ENCODE measurements at places on chromosomes 6 and 20. TPM values are rescaled to one million over a fixed set of nuclear protein-coding genes. Genes with fewer than 3 reads are reported as not detected.

DNA sequence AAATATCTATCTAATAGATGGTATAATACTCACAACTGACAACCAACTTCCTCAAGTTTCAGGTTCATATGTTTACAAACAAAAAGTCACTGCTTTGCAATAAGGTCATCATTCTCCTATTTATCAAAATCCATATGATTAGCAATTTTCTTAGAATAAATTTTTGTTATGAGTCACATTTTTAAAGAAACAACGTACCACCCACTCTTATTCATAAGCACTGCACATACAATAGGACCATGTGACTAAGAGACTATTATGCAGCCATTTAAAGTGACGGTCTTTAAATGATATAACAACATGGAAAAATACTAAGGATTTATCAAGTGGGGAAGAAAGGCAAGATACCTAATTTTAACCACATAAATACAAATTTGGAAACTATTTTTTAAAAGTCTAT, 40.0 kb downstream of the REPS1 start:
- DNase-seq, result no peak

Gene BHLHE23
- not detected for total RNA-seq

DNA sequence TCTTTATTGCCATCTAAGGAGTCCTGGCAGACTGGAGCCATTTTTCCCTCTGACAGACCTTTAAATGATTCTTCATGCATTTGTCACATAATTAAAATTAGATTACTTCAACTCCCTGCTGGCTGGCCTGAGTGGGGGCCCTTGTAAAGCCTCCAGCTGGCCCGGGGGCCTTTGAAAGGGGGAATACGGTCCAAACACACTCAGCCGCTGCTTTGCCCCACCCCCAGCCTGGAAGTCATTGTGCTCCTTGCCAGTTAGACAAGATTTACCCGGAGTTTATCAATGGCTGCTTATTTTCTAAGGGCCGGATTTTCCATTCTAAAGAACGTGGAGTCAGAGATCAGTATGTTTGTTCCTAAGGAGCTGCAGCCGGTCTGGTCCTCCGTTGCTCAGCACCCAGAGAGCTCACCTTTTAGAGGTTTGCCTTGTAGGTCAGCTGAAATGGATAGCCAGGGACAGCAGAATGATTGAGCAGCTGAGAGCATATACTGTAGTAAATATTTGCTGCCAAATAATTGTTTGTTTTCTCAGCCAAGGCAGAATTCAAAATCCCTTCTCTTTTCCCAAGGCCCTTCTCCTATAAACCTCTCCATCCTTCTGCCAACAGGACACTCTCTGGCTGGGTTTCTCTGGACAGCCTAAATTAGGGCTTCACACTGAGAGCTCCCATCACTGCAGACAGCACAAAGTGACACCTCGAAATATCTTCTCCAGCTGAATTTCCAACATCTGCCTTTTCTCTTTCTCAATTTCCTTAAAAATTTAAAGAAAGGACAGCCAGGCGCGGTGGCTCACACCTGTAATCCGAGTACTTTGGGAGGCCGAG, 68.4 kb upstream of the RBM24 start:
- no peak for DNase-seq

DNA sequence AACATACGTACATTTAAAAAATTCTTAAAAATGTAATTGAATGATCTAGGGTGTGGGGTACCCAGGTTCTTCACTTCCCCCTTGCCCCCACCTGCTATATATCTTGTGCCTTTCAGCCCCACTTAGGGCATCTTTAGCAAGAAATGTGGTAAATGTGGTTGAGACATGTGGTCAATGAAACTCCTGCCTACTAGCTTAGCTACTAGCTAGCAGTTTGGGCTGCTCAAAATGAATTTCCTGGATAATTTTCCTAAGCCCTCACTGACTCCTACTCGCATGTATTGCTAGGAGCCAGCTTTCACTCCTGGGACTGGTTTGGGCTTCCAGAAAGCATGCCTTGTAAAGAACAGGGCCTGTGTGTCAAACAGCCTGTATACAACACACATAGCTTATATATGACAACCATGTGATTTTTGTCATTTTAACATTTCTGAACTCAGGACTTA, 257.3 kb downstream of the ATXN1 start:
- DNase-seq, result no peak

Gene ELOVL2
- total RNA-seq, result not detected
